ENCODE measurements at places on chromosomes 3 and 15.

GRCh38 chr3:63251499-63251898, 26.6 kb upstream of the SYNPR start:
- peaks cover 3% of the 10 kb centered on the region for H3K27me3 ChIP-seq
- H3K27ac ChIP-seq = no peak overlapping the region
- H3K4me1 ChIP-seq = no peaks in the 10 kb centered on the region
- no peaks in the 10 kb centered on the region for H3K36me3 ChIP-seq

DNA sequence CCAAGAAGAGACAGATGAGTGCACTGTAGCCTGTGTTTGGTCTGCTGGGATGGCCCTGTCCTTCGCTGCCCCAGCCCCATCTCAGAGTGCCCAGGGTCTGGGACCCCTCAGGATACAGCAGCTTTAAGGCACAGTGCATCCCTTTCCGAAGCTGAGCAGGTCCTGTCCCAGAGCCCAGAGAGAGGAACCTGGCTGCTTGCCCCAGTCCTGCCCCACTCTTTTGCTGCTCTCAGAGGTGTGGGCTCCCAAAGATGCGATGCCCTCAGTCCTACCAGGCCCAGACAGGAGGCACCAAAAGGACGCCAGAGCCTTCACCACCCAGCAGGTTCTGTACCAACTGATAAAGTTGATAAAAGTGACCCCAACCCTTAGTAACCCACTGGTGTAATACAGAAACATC, 8.2 kb downstream of the PLCD1 start:
- H3K27ac ChIP-seq = no peak overlapping the region
- H3K4me3 ChIP-seq = no peak overlapping the region
- DNase-seq = no peak
- no peaks in the 10 kb centered on the region for H3K27me3 ChIP-seq
- peaks cover 4% of the 10 kb centered on the region for H3K4me1 ChIP-seq

- peak overlapping the region; percentile 1 for H3K27ac ChIP-seq
- H3K27me3 ChIP-seq = no peaks in the 10 kb centered on the region
- no peaks in the 10 kb centered on the region for H3K36me3 ChIP-seq
- DNase-seq = peak; percentile 77
These were observed 11.5 kb upstream of the CHAC1 start for GRCh38 chr15:40941528-40942336.

- no peak overlapping the region for H3K27ac ChIP-seq
- no peaks in the 10 kb centered on the region for H3K36me3 ChIP-seq
- DNase-seq = no peak
- no peak overlapping the region for H3K4me3 ChIP-seq
These were observed 226.6 kb downstream of the ABHD5 start for GRCh38 chr3:43917361-43917760.

DNA sequence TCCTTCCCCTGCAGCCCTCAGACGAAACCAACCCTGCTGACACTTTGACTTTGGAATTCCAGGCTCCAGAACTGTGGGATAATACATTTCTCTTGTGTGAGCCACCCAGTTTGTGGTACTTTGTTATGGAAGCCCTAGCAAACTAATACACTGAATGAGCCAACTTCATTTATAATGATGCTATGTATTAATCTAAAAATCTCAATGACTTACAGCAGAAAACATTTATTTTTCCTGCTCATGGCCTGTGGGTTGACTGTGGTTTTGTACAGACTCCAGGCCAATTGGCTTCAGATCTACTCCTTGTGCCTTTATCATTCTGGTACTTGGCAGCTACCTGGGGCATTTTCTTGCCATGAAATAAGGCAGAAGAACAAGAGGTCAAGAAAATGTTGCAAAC, 152.4 kb downstream of the EBLN2 start:
- DNase-seq = no peak
- H3K4me3 ChIP-seq = no peak overlapping the region
- H3K27me3 ChIP-seq = no peaks in the 10 kb centered on the region
- no peaks in the 10 kb centered on the region for H3K36me3 ChIP-seq
- no peak overlapping the region for H3K27ac ChIP-seq
- no peaks in the 10 kb centered on the region for H3K4me1 ChIP-seq

GRCh38 chr3:139848660-139849059, 86.3 kb upstream of the CLSTN2 start:
- H3K36me3 ChIP-seq = no peaks in the 10 kb centered on the region
- H3K4me1 ChIP-seq = no peaks in the 10 kb centered on the region
- no peak overlapping the region for H3K4me3 ChIP-seq
- no peak overlapping the region for H3K27ac ChIP-seq

GRCh38 chr3:123785602-123786001, 98.5 kb downstream of the MYLK start:
- H3K27ac ChIP-seq = no peak overlapping the region
- H3K36me3 ChIP-seq = no peaks in the 10 kb centered on the region
- H3K27me3 ChIP-seq = no peaks in the 10 kb centered on the region
- H3K4me3 ChIP-seq = no peak overlapping the region

DNA sequence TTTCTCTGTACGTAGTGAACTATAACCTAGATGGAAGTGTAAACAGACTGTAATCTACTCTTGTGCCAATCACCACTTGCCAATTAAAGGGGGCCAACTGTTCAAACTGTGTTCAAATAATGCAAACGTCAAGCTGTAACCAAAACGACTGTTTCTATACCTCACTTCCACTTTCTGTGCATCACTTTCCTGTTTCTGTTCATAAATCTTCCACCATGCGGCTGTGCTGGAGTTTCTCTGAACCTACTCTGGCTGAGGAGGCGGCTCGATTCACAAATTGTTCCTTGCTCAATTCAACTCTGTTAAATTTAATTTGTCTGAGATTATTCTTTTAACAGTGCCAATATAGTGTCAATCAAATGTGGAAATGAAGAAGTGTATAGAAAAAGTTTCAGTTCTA, 206.7 kb upstream of the TBC1D5 start:
- no peaks in the 10 kb centered on the region for H3K4me1 ChIP-seq
- H3K36me3 ChIP-seq = no peaks in the 10 kb centered on the region
- no peak for DNase-seq
- no peak overlapping the region for H3K27ac ChIP-seq
- no peak overlapping the region for H3K4me3 ChIP-seq

DNA sequence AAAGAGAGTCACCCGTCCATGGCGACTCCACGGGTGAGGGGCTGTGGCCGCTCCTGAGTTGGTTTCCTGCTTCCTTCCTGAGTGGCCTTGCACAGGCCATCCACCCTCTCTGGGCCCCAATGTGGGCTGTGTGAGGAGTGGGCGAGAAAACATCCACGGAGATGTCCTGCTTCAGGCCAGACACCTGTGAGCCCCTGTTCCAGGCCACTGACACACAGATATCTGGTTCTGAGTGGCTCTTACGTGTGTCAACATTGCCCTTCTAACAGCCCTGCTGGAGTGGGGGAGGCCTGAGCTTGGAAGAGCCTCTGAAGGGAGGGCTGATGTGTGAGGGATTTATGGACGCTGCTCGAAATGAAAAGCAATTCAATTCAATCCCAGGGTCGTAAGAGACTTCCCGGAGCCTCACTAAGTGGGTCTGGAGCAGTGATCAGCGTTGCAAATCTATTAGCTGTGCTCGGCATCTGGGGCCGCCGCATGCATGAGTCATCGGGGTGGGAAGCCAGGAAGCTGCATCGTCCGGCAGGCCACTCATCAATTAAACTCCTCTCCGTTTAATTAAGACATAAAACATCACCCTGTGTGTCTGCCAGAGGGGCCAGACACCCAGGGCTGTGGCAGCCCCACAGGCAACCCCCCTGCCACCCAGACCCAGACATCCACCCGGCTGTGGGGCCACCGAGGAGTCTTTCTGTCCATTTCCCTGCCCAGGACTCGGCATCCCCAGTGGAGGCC, 20.0 kb upstream of the PRR23E start:
- no peak for DNase-seq
- H3K27me3 ChIP-seq = peaks cover 5% of the 10 kb centered on the region
- H3K36me3 ChIP-seq = no peaks in the 10 kb centered on the region
- H3K4me3 ChIP-seq = no peak overlapping the region

- peaks cover 29% of the 10 kb centered on the region for H3K4me1 ChIP-seq
- H3K27ac ChIP-seq = no peak overlapping the region
- H3K27me3 ChIP-seq = no peaks in the 10 kb centered on the region
These were observed 332.3 kb downstream of the ERC2 start for GRCh38 chr3:56135941-56136340.

DNA sequence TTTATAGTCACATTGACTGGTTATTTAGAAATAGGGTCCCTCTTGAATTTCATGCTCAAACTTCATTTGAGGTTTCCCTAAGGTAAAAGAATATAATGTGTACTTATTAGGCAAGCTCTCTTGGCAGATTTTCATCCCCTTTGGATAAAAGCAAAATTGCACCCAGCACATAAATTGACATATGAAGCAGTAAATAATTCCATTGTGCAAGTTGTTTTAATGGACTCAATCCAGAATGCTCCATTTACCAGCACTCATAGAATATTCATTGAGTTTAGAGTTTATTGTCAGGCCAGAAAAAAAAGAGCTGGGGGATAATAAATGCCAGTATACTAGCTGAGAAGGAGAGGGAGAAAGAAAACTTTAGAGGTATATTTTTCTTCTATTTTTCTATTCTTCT, 136.8 kb downstream of the TPRG1 start:
- H3K4me3 ChIP-seq = no peak overlapping the region
- DNase-seq = no peak
- H3K4me1 ChIP-seq = peaks cover 47% of the 10 kb centered on the region
- H3K27me3 ChIP-seq = no peaks in the 10 kb centered on the region

DNA sequence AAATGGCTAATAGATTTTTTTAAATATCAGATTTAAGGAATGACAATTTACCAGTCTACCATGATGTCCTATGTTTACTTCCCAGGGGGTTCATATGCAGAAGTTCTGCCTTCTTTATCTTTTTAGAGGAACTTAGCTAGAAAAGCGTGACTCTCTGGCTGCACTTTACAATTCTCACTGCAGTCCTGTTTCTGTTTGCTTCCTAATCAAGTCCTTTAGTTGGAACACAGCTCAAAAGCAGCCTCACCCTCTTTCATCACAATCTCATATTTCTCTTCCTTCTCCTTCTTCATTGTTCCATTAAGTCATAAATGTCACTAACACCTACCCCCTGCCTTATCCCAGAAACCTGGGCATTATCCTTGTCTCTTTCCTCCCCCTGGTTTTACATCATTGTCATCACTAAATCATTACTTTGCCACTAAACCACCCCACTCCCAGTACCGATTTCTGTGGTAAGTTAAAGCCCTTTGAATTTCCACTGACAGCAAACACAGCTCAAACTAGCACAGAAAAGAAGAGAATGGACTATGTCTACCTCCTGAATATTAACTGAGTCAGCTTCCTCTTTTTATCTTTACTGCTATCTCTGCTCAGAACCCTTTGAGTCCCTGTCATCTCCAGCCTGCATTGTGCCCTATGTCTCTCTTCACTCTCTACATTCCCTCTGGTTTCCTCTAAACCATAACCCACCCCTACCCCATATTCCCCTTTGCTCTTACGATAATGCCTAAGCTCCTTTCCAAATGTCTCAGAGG, 13.8 kb upstream of the PPP4R2 start:
- no peaks in the 10 kb centered on the region for H3K4me1 ChIP-seq
- no peaks in the 10 kb centered on the region for H3K27me3 ChIP-seq
- no peak overlapping the region for H3K4me3 ChIP-seq
